ENCODE measurements at places on chromosomes 2 and 18. TPM values are rescaled to one million over a fixed set of nuclear protein-coding genes. Genes with fewer than 3 reads are reported as not detected.

DNA sequence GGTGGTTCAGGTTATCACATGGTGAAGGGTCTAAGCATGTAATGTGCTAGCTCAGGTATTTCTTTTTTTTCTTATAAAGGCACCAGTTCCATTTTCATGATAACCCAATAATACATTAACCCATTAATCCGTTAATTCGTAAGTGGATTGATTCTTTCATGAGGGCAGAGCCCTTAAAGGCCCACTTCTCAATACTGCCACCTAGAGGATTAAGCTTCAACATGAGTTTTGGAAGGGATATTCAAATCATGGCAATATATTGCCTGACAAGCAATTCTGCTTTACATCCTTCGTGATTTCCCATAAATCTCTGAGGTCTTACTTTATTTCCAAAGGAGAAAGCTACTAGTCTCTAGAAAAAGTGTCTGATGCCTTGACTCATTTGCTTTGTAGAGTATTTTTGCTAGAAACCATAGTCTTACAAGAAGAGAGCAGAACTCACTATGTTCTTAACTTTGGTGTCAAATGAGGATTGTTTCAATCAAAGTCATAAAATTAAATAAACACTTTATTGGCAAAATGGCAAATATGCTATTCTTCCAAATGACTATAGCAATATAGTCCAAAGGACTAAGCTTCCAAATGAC lies 271.3 kb downstream of the KCNS3 start:
- DNase-seq = no peak

- DNase-seq = no peak
Observed at GRCh38 chr2:43142921-43143438, 83.4 kb downstream of the ZFP36L2 start.

GRCh38 chr18:66011916-66012315 lies 261.1 kb downstream of the CDH7 start:
- no peak for DNase-seq

GRCh38 chr18:4751523-4751922 lies 296.4 kb upstream of the DLGAP1 start:
- no peak for DNase-seq

DNA sequence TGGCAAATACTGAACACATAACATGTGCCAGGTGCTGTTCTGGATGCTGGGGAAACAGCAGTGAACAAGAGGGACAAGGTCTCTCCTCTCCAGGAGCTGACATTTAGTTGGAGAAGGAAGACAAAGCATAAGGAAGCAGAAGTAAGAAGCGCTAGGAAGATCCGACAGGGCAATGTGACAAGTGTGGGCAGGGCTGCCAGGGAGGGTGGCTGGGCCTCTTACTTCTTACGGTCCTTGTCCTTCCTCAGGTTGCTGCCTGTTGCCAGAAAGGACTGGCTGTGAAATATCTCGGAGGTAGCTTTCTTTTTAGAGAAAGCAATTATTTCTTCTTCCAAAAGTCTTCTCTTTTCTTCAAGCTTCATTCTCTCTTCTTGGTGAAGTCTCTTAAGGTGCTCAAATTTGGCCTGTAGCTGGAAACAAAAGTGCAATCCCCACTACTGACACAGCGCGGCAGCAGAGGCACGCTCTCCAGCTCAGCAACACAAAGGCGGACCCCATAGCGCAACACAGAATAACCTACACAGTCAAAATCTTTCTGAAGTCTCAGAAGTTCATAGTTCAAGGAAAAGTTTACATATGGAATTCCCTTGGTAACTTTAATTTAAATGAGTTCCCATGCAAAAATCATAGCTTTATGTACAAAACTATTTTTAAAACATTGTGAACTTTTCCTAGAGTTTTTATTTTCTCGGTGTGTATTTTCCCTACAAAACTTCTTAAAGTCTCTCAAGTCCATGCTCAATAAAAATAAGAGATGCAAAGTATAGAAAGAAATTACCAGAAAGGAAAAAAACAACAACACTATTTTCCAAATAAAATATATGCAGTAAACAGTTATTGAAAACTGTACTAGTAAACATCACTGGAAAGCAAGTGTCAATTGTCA lies 67.7 kb downstream of the SEPTIN10 start:
- DNase-seq = peak; percentile 82

DNA sequence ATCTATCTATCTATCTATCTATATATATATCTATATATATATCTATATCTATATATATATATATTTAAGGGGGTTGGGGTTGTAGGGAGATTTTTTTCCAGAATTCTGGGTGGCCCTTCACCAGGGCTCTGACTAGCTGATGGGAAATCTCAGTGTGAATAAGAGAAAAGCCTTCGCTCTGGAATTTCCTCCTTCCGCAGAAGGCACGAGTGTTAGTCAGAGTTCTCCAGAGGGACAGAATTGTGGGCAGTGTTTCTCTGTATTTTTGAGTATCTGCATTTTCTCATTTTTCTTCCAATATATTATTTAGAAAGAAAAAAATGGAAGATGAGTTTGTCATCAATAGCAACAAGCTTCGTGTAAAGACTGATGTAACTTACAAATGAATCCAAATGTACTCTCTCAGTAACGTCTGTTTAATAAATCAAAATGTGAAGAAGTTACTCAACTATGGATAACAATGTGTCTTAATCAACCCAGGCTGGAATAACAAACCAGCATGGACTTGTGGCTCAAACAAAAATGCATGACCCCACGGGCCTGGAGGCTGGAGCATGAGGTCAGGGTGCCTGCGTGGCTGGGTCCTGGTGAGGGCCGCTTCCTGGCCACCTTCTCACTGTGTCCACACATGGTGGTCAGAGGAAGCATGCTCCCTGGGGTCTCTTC lies 10.6 kb upstream of the SNTG2 start:
- no peak for DNase-seq

- DNase-seq = no peak
Observed at GRCh38 chr18:37783771-37784170, 218.2 kb upstream of the CELF4 start.

GRCh38 chr2:237189799-237190198 lies 104.1 kb downstream of the COPS8 start:
- DNase-seq = no peak

DNA sequence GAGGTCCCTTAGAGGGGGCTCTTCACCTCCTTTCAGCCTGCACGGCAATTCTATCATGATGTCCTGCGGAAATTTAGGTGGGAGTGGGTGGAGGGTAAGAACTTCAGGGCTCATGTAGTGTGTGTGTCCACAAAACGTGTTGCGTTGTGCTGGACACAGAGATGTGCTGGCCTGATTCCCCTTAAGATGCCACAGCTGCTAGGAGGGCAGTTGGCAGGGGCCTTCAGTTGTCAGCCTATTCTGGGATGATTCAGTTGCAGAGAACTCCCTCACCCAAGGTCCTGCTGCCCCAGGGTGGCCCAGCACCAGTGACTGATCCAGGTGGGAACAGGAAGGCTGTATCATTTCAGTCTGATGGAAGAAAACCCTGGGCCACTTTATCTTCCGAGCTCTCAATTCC lies 1.0 kb upstream of the HJURP start:
- no peak for DNase-seq

DNA sequence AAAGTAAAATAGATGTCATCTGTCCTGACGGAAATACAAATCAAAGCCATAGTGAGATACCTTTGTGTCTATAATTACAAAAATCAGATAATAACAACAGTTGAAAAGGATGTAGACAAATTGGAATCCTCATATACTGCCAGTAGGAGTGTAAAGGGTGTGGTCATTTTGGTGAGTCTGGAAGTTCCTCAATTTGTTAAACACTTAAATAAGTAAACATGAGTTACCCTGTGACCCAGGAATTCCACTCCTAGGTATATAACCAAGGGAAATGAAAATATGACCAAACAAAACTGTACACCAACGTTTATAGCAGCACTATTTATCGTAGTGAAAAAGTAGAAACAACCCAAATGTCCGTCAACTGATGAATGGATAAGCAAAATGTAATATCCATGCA lies 24.0 kb downstream of the R3HDM1 start:
- DNase-seq = no peak

GRCh38 chr2:238302087-238302486 lies 13.7 kb upstream of the PER2 start:
- no peak for DNase-seq

- DNase-seq = peak; percentile 36
Observed at GRCh38 chr2:126913881-126914615, 15.4 kb downstream of the TEX51 start.

GRCh38 chr2:191318037-191318728 lies 73.0 kb downstream of the MYO1B start:
- no peak for DNase-seq

The SALL3 gene
- 16.6 TPM for total RNA-seq

The MC2R gene
- not detected for total RNA-seq

The SULT1C2 gene
- total RNA-seq = not detected

The KIAA2012 gene
- total RNA-seq = 2.4 TPM

The CAPN14 gene
- total RNA-seq = 0.56 TPM

The SPC25 gene
- 1.6 TPM for total RNA-seq

The MFSD2B gene
- total RNA-seq = not detected

The TEKT4 gene
- total RNA-seq = 0.76 TPM

The PROM2 gene
- total RNA-seq = 9.7 TPM
